ENCODE measurements at places on chromosomes 4 and X.

- no peak for DNase-seq
Measured at GRCh38 chr4:7658341-7659204, 223.8 kb upstream of the PSAPL1 start.

- no peak for DNase-seq
Measured at GRCh38 chrX:134512566-134512965, 52.6 kb downstream of the HPRT1 start.

GRCh38 chr4:185287031-185287430 lies 77.6 kb downstream of the SNX25 start:
- no peak for DNase-seq

DNA sequence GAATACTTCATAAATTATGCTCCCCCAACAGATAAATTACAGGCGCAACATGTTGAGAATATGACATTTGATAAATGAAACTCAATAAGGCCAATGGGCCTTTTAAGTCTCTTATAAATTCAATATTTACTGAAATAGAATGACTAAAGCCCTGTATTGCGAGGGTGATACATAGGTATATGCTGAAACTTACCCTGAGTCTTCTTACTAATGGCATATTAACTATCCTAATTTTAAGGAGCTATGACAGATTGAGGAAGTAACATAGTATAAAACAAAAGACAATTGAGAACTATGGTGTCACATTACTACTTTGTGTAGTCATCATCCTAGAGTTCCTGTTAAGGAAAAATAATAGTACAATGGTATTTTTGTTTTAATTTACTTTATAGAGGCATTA lies 440.7 kb downstream of the IL15 start:
- no peak for DNase-seq

GRCh38 chr4:177862541-177863176 lies 420.4 kb upstream of the AGA start:
- no peak for DNase-seq

DNA sequence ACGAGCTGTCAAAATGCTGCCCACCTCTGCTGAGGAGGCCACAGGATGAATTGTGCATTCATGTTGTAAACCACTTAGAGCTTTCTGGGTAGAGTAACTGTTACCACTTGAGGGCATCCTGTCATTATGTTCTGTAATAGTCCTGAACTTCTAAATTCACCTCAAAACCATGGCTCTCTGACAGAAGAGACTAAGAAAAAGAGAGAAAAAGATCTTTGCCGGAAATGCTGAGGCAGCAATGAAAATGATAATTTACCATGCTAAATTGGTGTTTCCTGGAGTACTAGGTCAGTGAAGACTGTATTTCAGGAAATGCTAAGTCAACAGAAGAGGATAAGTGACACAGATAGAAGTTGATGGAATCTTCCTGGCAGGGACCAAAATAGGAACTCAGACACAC lies 942.3 kb upstream of the SLIT2 start:
- no peak for DNase-seq

All from stimulated activated CD8-positive, alpha-beta memory T cell treated with anti-CD3 and anti-CD28 coated beads, Interleukin-4, amount 100 ng/mL, for 4 hours (primary cell).